ENCODE measurements at places on chromosomes 13 and 19.

DNA sequence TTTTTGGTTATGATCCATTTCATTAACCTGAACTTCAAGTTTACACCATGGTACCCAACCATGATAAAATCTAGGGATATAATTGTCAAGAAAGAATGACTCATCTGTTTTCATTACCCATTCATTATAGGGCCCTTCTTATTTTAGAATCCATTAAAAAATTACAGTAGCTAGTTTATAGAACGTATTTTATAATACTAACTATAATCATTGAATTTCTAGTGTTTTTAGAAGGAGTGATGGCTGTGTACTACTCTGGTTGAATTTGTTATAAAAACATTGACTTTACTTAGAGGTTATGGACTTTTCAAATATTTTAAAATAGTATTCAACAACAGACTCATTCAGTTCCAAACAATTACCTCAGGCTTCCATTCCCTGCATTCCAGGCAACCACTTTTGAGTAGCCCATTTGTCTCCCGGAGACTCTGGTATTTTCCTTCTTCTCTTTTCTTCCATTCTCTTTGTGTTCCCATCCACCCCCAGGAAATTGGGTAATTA is 71.9 kb upstream of the KLF12 start:
- no peak for DNase-seq

DNA sequence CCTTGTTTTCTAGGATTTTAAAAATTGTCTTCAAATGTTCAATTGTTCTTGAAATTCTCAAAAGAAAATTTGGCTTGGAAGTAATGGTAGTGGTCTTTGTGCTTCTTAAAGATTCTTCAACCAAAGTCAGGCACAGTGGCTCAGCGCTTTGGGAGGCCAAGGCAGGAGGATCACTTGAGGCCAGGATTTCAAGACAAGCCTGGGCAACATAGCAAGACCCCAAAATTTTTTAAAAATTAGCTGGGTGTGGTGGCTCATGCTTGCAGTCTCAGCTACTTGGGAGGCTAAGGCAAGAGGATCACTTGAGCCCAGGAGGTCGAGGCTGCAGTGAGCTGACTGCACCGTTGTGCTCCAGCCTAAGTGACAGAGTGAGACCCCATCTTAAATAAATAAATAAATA is 153.5 kb upstream of the ZNF507 start:
- DNase-seq: no peak

- no peak for DNase-seq
These were observed 8.3 kb upstream of the METTL21C start for GRCh38 chr13:102702965-102703725.

DNA sequence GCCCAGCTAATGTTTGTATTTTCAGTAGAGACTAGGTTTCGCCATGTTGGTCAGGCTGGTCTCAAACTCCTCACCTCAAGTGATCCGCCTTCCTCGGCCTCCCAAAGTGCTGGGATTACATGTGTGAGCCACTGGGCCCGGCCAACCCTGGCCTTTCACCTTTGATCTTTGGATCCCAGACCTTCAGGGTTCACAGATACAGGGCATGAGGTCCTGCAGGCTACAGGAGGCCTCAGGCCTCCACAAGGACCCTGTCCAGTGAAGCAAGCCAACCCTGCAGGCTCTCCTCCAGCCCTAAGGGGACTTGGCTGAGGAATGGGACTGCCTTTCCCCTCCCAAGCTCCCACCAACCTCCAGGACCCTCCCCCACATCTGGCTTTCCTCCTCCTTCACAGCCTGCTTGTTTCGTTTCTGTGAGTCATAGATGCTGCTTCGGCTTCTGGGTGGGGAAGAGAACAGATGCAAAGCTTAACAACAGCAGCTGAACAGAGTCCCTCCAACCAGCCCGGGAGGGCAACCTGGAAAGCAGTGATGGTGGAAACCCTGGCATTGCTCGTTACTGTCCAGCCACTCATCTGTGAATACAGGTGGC is 11.8 kb downstream of the ARHGEF18 start:
- DNase-seq: no peak

DNA sequence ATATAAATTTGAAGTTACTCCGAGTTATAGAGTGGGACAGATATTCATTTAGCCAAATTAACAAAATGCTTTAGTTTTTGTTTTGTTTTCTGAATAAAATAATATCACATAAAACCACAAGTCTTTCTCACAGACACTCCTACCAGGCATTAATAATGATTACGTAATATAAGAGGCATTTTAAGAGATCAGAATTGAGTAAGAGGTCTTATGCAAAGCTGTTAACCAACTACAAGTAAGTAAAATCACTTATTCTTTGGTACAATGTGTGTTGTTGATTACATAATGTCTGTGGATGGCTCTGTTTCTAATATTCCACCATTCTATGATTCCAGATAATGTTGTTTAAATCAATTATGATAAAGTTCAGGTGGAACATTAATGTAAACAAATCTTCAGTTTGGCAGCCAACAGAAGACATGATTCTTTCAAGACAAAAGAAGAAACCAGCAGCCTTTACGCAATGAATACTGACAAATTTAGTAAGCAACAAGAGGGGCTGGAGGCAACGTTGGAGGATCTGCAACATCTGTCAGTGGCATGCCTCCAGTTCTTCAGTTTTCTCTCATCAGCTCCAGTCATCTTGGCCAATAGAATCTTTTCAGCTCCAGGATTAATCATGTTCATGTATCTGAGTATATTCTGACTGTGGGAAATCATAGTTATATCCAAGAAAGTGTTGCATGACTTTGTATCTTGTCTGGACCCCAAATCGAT is 403.8 kb downstream of the SLITRK5 start:
- no peak for DNase-seq

DNA sequence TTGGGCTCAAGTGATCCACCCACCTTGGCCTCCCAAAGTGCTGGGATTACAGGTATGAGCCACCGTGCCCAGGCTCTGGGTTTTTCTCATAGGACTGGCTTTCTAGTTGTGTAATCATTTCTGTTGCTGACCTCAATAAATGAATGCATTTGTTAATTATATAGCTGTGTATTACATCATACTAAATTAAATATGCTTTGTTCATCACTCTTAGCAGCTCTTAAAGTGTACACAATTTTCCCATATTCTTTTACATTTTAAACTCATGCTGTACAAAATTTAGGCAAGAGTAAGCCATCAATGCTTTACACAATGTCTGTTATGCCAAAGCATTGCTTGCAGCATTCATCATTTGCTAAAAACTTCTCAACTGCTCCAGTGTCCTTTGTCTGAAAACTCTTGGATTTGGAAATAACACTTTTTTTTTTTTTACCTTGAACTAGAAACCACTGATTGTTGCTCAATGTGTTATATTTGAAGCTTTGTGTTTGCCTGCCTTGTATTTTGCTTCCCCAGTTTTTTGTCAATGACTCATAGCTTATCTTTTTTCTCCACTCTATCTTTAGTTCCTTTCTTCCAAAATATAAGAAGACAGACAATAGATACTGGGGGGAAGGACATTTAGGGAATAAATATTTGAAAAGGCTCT is 31.4 kb downstream of the CCDC122 start:
- no peak for DNase-seq
